BJ (cell line): ENCODE measurements at places on chromosomes 1 and 21.

- DNase-seq, result no peak
These were observed 52.8 kb downstream of the ARID4B start for GRCh38 chr1:235275223-235275622.

- DNase-seq, result no peak
These were observed 110.6 kb downstream of the HS2ST1 start for GRCh38 chr1:87024936-87025540.

DNA sequence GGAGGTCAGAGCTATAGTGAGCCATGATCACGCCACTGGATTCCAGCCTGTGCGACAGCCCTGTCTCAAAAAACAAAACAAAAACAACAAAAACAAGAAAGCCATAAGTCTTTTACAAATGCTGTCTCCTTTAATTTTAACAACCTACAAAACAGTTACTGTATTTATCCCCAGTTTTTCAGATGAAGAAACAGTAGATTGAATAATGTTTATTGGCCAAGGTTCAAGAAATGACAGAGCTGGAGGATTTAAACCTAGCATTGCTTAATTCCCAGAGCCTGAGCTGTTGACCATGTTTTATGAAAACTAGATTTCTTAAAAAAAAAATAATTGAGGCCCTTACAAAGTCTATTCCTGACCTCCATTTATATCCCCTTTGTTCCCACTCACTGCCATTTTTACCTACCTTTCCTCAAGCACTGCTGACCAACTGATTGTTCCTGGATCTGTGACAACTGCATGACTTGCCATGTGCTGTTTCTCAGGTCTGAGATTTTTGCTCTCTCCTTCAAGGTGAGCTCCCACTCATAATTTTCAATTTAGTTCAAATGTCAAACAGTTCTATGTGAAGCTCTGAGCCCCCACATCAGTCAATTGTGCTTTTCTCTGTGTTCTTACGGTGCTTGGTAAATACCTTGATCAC is 140.8 kb downstream of the CHRM3 start:
- DNase-seq, result no peak

DNA sequence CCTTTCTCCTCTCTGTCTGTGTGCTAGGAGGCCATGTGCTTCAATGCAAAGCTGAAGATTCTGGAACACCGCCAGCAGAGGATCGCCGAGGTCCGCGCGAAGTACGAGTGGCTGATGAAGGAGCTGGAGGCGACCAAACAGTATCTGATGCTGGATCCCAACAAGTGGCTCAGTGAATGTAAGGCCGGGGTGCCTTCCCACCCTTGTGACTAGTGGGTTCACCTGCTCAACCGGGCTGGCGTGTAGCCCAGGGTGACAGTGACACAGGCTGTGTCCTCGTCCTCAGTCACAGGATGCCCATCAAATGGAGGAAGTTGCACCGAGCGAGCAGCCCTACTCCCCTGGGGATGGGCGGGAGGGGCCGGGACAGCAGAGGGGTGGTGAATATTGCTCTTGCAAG is 544.1 kb downstream of the KIF26B start:
- no peak for DNase-seq

GRCh38 chr21:42696501-42697040 is 43.1 kb downstream of the PDE9A start:
- DNase-seq, result no peak

DNA sequence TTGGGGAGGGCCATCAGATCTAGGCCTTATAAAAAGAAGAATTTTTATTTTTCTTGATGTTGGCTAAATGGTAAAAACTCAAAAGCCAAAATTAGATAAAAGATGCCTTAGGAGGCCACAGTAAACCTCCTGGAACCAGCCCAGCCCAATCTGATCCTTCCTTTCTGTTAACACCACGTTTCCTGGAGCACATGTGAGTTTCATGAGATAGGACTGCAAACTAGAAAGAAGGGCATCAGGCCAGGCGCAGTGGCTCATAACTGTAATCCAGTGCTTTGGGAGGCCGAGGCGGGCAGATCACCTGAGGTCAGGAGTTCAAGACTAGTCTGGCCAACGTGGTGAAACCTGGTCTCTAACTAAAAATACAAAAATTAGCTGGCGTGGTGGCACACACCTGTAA is 6.7 kb downstream of the HSF2BP start:
- DNase-seq, result no peak

GRCh38 chr1:209641832-209642172 is 10.4 kb downstream of the LAMB3 start:
- DNase-seq, result no peak

- no peak for DNase-seq
These were observed 112.7 kb downstream of the FGGY start for GRCh38 chr1:59409549-59409948.

GRCh38 chr1:31510853-31511789 is 65.2 kb upstream of the TINAGL1 start:
- no peak for DNase-seq

- DNase-seq, result no peak
These were observed 128.3 kb downstream of the TMEM53 start for GRCh38 chr1:44545961-44546360.

DNA sequence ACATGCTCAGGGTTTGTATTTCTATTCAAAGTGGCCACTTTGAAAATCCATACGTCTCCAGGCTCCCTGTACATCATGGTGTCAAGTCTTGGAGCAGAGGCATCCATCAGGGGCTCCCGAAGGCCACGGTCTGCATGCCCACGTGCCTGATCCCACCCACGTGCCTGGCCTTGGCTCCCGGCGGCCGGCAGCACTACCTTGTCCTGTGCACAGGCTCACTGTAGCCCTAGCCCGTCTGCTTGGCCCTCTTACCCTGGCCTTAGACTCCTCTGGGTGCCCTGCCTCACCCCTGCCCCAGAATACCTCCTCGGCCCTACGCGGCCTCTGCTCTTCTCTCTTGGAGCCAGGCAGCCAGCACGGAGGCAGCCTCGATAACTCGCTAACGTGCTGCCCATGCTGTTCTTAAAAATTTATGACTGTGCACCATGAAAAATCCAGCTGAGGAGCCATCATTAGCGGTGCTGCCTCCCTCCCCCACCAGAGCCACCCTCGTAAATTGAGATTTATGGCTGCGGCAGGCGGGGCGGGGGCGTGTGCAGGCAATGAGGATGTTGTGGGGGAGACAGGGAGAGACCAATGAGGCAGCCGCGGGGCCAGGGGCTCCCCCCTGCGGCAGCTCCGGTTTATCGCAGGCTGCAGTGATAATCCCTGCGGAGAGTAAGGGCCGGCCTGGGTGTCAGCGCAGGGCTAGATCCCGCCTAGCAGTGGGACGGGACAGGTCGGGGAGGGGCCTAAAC is 24.6 kb downstream of the DMAP1 start:
- DNase-seq, result peak; percentile 52

GRCh38 chr1:59040486-59040885 is 256.4 kb upstream of the FGGY start:
- no peak for DNase-seq

GRCh38 chr1:32886004-32886827 is at the start of gene HPCA:
TSS of gene HPCA (plus strand) at chr1:32886491. CDS start at chr1:32888899, 2,408 bp downstream.
- no peak for DNase-seq

DNA sequence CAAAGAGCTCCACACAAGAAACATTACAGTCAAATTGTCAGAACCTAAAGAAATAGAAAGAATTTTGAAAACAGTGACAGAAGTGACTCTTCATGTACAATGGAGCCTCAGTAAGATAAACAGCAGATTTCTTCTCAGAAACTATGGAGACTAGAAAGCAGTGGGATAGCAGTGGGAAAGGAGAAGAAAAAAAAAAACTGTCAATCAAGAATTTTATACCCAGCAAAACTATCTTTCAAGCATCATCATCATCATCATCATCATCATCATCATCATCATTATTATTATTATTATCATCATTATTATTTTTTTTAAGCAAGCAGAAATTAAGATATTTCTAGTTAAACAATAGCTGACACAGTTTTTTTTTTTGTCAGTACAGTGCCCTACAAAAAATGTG is 24.2 kb downstream of the CEP170 start:
- no peak for DNase-seq

DNA sequence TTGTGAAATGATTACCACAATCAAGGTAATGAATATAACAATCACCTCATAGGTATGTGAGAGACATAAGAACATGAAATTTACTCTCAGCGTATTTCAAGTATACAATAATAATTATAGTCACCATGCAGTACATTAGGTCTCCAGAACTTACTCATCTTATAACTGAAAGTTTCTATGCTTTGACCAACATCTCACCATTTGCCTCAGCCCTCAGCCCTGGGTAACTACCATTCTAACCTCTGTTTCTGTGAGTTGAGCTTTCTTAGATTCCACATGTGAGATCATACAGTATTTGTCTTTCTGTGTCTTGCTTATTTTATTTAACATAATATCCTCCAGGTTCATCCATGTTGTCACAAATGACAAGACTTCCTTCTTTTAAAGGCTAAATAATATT is 57.3 kb downstream of the AGO3 start:
- no peak for DNase-seq

DNA sequence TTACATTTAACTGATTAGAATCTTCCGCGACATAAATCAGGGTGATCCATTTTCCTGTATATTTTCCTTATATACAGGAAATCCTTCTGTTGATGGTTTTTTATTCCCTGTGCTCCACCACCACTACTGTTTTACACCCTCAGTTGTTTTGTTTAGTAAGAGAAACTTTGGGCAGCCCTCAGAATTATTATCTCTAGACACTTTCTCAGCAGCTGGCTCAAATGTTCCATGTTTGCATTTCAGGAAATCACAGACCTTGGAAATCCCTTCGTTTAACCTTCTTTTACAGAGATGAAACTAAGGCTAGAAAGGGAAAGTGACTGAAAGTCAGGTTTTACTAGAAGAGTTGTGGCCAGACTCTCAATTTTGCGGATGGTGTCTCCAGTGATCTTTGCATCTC is 15.2 kb downstream of the ZNF697 start:
- no peak for DNase-seq

GRCh38 chr1:41226815-41227434 is 15.2 kb downstream of the SCMH1 start:
- DNase-seq, result no peak

GRCh38 chr1:150259758-150260669 is 2.4 kb downstream of the CA14 start:
- no peak for DNase-seq

DNA sequence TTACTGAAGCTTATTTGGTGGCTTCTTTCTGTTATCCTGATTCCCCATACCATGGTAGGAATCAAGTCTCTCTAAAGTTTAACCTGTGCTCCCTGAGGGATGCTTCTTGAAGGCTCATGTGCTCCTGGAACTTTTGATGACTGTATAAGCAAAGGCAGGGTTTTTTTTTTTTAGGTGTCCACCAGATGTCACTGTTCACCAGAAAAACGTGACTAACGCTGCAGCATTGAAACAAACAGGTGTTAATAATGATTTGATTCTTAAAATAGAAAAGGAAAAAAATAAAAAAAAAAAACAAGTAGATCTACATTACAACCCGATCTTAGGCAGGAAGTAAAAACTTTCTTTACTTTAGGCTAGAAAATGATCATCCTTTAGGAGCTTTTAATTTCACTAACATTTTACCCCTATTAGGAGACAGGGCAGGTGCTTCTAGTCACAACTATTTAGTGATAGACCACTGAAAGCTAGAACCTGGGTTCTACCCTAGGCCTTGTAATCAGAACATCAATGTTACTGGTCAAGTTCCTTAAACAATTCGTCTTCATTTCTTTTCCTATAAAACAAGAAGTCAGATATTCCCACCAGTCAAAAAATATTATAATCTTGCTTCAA is 223.0 kb downstream of the PLA2G4A start:
- DNase-seq, result no peak

DNA sequence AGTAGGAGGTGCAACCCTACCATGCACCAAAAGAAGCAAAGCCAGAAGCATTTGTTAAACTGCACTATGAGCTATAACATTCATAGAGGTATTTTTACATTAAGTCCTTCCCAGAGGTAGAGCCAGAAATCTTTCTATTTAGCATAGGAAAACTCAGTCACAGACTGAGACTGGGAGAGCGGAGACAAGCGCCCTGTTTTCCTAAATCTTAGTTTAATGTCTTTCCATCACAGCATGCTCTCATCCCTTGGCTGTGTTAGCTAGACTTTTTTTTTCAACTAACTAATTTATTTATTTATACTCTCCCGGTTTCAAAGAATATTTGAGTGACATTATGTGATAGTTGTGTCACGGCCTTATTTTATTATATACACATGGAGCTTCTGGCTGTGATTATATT is 304.1 kb downstream of the LMX1A start:
- no peak for DNase-seq

DNA sequence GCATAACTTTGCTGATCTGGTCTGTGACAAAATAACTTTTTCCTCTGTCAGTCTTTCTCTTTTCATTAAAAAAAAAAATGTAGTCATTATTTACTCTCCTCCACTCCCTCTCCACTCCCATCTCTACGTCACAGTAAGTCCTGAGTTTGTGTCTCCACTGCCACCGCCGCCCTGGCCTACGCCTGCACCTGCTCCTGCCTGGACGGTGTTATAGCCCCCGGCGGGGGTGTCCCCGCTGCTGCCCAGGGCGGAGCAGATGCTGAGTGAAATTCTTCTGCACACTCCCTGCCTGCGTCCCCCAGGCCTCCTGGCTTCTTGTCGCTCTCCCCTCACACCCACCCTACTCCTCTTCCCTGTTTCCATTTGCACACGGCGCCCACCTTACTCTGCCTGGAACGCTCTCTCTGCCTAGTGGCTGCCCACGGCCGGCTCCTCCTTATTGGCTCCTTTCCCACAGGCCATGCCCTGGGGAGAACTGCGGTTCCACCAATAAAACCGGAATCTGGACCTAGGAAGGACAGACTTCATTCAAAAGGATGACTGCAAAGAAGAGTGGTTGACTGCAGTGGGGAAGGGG is 55.2 kb upstream of the C1orf174 start:
- DNase-seq, result no peak

- DNase-seq, result no peak
These were observed 132.9 kb downstream of the RHOU start for GRCh38 chr1:228867951-228868730.

DNA sequence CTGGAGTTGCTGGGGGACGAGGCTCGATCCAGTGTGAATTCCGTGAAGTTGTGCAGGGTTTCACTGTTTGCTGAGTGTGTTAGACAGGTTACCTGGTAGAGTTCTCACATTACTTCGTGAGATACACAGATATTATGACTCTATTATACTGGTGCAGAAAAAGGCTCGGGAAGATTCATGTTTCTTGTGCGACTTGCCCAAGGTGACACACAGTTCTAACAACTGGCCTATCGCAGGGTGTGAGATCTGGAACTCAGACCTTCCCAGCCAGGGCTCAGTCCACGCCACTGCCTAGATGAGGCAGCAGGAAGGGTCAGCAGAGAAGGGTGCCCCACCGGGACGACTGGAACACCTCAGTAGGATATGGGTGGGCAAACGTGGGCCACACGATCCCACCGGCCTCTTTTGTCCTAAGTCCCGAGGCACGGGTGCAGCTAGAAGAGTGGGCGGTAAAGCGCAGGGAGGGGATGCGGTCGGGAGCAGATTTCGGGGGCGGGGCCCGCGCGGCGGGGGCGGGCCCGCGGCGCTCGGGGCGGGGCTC is 296 bp upstream of the RNPEP start:
- DNase-seq, result no peak

DNA sequence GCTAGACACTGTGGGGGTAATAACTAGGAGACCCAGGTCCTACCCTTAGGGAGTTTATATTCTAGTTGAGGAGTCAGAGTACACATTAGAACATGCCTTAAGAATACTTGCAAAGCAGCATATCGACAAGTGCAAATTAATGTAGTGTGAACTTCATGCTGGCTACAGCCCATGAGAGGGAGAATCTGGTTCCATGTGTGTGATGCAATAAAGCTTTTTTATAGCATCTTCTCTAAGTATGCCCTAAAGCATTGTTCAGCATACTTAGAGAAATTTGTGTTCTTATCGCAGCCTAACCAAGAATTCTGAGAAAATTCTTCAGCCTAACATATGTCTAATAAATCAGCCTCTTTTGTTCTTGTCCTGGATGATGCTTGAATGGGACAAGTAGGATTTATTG is 95.5 kb downstream of the SDCCAG8 start:
- no peak for DNase-seq
